Urinary bladder (tissue), 4 donors: ENCODE measurements at places on chromosomes 1 and 21. TPM values are rescaled to one million over a fixed set of nuclear protein-coding genes. Genes with fewer than 3 reads are reported as not detected.

The KAZN gene
- 8.4 TPM for total RNA-seq

The ATP1A1 gene
- total RNA-seq, result 63.6 TPM

DNA sequence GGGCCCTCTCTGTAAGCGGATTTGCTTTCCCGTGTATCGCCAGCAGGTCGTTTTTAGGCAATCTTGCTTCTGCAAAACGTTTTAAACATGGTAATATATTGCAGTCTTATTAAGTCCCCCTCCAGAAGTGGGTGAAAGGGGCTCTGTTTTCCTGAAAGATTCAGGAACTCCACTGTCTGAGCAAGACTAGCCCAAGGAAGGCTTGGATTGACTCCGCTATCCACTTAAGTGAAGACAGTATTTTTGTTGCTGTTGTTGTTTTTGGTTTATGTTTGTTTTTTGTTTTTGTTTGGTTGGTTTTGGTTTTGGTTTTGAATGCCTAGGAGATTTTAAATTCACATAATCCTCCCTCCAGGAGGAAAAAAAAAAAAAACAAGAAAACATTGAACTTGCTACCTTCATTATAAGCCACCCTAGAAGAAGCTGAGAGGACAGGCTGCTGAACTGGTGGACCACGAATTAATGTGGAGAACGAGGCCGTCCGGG lies 29.1 kb upstream of the NFIA start:
- DNase-seq, result no peak

DNA sequence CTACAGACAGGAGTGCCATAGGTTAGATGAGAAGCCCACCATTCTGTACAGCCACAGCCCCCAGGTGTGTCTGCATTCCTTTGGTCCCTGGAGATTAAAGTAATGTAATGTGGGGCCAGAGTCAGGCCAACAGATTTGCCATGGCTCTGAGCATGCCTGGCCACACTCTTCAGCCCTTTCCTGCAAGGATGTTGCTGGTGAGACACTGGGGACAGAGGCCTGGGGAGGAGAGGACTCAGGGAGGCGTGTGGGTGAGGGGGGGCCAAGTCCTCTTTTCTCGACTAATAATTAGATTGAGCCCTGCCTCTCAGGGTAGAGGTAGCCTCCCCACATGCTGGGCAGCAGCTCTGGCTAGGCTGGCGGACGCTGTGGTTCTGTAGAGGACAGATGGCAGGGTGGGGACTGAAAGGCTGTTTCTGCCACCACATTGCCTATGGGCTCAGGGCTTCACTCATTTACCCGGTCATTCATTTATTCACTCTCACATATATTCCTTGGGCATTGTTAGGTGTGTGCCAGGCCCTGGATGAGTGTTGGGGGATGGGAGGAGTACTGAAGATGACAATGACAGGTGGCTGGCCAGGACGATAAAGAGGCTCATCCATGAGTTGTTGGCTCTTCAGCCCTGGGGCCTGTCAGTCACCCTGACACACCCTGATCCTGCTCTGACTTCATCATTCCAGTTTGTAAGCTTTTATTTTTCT lies 7.1 kb upstream of the PRCC start:
- no peak for DNase-seq

DNA sequence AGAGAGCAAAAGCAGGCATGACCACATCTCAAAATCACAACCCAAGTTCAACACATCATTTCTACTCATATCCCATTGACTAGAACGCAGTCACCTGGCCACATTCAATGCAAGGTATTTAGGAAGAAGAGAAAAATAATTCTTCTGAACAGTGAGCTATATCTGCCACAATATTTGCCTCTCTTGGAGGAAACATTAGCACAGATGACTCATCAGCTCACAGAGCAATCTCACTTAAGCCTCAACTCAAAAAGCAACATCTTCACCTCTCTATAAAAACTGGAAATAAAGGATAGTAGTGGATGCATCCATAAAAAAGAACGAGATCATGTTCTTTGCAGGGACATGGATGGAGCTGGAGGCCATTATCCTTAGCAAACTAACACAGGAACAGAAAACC lies 143.9 kb upstream of the FMN2 start:
- no peak for DNase-seq

DNA sequence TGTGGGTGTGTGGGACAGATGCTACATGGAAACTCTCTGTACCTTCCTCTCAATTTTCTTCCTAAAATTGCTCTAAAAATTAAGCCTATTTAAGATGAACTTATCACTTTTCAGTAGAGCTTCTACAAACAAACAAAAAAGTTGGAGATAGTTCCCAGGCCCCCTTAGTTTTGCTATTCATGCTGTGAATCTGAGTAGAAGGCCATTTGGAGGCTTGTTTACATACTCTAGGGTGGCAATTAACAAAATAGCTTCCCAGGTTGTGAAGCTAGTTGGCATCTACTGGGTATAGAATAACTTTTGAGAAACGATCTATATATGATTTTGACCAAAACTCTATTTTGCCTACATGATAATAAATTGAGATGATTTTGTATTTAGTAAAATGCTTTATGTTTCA lies 541.4 kb upstream of the B3GALT2 start:
- no peak for DNase-seq

DNA sequence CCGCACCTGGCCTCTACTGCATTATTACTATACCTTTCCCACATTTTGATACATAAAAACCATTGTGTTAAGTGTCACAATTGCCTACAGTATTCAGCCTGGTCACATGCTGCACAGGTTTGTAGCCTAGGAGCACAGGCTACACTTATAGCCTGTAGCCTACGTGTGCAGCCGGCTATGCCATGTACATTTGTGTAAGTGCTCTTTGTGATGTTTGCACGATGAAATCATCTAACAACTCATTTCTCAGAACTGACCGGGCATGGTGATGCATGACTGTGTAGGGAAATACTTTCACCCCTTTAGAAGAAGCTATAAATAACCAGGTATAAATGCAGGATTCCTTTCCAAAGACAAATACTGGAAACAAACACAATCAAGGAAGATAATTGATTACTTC lies 12.1 kb downstream of the ERG start:
- no peak for DNase-seq

DNA sequence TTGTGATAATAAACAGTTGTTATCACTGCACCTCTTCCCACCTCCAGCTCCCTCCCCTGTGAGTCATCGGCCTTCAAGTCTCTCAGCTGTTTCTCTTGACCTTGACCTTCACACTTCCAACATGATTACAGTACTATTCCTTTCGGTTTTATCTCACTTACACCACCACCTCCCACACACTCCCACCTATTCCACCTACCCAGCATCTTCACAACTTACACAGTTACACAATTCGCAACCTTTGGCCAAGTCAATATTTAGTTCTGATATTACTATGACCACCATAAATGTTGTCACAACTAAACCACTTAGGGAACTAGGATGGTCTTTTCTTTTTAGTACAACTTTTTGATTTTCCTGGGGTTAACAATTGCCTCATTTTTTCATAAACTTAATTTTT lies 60.2 kb downstream of the RIPK4 start:
- DNase-seq, result no peak

DNA sequence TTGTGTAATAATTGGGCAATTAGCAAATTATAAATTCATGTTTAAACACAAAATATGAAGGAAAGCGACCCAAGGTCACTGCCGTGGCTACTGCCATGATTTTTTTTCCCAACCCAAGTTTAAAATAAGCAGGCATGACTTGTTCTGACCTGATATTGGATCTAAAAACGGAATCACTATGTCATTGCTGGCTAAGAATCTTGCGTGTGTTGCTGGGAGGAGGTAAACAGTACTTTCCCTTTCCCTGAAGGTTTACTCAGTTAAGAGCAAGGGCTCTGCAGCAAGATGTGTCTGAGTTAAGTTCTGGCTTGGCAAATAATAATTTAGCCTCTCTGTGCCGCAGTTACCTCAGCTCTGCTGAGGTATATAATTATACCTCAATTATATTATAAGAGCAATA lies 125.7 kb upstream of the L1TD1 start:
- no peak for DNase-seq

GRCh38 chr1:109279615-109280278 lies 3.2 kb downstream of the PSRC1 start:
- no peak for DNase-seq

DNA sequence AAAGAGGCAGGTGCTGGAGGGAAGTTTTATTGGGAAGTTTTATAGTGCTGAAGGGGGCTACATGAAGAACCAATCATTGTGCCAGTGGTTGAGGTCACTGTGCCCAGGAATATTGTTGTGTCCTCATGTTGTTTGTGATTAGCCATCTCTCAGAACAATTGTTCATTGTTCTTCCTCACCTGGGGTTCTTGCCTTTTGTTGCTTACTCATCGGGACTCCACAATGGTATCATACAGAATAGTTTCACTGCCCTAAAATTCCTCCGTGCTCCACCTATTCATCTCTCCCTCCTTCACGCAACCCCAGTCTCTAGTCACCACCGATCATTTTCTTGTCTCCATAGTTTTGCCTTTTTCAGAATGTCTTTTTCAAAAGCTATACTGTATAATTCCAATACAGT lies 38.9 kb upstream of the CDC14A start:
- DNase-seq, result no peak

DNA sequence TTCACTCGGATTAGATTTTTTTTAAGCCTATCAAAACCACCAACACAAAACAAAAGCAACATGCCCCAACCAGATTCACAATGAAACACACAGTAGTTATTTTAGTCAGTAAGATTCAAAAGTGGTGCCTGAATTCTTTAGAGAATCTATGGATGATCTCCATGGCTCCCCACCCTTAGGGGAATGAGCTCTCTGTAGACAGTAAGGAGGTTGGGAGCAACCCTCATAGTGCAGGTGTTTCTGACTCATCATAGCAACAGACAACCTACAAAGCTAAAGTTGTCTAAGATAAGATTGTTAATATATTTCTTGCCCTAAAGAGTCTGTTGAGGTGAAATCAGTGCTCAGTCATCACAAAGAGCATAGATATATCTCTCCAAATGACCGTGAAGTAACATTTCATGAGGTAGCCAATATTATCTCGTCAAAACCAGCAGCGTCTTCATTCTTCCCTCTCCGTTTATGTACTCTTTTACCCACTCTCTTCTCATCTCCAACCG lies 78.3 kb downstream of the ADAMTS1 start:
- DNase-seq, result no peak

DNA sequence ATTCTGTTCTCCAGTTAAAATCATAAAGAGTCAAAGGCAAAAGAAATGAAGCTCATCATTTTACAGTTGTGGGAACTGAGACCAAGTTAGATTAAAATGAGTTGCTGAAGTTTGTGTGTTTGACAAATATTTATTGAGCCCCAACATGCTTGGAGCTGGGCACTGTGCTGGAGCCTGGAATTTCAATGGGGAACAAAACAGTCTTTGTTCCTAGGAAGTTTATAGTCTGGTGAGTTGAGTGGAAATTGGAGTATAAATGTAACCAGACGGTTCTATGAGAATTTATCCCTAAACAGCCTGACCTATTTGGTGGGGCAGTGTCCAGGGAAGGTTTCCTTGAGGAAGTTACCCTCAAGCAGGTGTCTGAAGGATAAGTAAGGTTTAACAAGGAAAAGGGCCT lies 294.4 kb downstream of the PRDM2 start:
- DNase-seq, result no peak

GRCh38 chr1:224435318-224435763 lies 744 bp upstream of the WDR26 start:
- no peak for DNase-seq

DNA sequence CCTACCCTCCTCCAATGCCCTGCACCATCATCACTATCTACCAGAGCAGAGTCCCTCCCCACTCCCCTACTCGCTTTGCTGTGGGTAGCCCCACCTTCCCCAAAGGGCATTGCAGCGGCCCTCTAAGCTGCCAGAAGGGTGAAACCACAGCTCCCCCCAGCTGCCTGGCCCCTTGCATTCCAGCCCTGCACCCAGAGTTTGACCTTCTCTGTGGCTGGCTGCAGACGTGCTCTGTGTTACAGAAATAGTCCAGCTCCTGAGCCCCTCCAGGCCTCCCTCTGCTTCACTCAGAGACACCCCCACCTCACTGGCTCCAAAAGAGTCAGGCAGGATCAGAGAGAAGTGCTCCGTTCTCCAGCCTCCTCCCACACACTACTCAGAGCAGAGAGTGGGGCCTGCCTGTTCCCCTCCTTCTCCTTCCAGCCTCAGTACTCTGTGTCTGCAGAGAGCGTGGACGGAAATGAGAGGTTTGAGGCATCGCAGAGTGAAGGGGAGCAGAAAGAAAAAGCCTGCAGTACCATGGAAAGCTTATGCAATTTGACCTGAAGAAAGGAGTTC lies 63.2 kb downstream of the PLEKHA6 start:
- no peak for DNase-seq

GRCh38 chr1:182809414-182809957 lies 19.9 kb downstream of the NPL start:
- no peak for DNase-seq

DNA sequence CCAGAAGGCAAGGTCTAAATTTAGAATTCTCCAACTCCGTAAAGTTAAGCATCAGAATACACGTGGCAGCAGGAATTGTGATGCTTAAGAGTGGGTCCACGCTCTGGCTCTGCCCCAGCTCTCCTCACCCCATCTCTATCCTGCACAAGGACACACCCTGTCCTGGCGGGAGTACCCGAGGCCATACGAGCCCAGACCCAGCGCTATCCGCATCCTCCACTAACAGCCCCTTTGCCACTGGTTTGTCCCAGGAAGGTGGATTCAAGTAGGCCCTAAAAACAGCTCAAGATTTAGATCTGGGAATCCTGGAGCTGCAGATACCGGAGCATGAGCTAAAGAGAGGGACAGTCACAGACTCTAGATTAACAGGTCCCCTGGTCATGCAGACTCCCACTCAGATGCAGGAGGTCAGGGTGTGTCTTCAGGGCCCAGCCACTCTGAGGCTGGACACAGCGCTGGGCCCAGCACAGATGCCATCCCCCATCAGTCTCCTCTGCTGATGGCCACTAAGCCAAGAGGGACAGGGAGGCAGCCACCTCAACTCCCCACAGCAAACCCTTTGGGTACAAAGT lies 393.3 kb downstream of the NPHP4 start:
- DNase-seq, result no peak

DNA sequence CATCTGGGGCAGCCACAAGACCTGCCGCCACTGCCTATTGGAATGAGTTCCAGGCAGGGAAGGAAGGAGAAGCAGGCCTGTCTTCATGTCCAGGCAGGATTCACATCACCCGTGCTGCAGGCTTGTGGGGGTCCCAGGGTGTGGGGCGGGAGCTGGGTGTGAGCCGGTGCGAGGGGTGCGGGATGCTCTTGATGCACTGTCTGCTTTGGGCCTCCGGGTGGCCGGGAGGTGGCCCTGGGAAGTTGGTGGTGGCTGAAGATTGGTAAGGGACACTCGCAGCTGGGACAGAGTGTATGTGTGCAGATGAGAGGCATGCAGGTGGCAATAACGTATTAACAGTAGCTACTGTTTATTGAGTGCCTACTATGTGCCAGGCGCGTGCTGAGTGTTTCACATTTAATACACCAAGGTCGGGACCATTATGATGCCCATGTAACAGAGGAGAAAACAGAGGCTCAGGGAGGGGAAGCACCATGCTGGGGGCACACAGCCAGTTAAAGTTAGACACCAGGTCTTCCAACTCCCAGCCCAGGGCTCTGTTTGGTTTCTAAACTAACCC lies 3.3 kb downstream of the CROCC start:
- no peak for DNase-seq

- DNase-seq, result no peak
Measured at GRCh38 chr1:39128126-39128525, 76.4 kb upstream of the MACF1 start.
